ENCODE measurements at places on chromosomes 16 and 17.

- DNase-seq, result no peak
Observed at GRCh38 chr17:73833775-73834488, 189.7 kb upstream of the SDK2 start.

- peak; percentile 37 for DNase-seq
Observed at GRCh38 chr17:75571197-75571884, 16.3 kb upstream of the MYO15B start.

- no peak for DNase-seq
Observed at GRCh38 chr16:69611103-69611640, 45.4 kb downstream of the NFAT5 start.

- peak; percentile 25 for DNase-seq
Observed at GRCh38 chr16:23597003-23597756, 1.1 kb upstream of the NDUFAB1 start.

- DNase-seq, result peak; percentile 43
Observed at GRCh38 chr16:85104821-85105391, 7.4 kb downstream of the CIBAR2 start.

DNA sequence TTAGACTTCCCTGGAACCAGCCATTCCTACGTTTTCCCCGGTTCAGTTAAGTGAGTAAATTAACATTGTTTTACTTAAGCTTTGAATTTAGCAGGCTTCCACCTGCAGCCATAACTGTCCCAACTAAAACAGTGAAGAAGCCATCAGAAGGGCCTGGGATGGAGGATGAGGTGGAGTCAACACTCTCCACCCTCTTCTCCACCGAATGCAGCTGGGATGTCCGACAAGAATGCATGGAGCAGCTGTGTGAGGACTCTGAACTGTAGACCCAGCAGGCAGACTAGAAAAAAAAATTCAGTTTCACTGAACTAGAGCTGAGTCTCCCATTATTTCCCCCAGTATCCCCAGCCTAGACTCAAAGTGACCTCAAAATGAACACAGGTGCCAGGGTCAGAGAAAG, 114.8 kb downstream of the C16orf95 start:
- no peak for DNase-seq

- no peak for DNase-seq
Observed at GRCh38 chr17:78401891-78402290, 23.4 kb downstream of the PGS1 start.

GRCh38 chr16:15403392-15403995, 7.9 kb downstream of the MPV17L start:
- no peak for DNase-seq

- DNase-seq, result no peak
Observed at GRCh38 chr17:1413281-1413791, 13.3 kb upstream of the YWHAE start.

DNA sequence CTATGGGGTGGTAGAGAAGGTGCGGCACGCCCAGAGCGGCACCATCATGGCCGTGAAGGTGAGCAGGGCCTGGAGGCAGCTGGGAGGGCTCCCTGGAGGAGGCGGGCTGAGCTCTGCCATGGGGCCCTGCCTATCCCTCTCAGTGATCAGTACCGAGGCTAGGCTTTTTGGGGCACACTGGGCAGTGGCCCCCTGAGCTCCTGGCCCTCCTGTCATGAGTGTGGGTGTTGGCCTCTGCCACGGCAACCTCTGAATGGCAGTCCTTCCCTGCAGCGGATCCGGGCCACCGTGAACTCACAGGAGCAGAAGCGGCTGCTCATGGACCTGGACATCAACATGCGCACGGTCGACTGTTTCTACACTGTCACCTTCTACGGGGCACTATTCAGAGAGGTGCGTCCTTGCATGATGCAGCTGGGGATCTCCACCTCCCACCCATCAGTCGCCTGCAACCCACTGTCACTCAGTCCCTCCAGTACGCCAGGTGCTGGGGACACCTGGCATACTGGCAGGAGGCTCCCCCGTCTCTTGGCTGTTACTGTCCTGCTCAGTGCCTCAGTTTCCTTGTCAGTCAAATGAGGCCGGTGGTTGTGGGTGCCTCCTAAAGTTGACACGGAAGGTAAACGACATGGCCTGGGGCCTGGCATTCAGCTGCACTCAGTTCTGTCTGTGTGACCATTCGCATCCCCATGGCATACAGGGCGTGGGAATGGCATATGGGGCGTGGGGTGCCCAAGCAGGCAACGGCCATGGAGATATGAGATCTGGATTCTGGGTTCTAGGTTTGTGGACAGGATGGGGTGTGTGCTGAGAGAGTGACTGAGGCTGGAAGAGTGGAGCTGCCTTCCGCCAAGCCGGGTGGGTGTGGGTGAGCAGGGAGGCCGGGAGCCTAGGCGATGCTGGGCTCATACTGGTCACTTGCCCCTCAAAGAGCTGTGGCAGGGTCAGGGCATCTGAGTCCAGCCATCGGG, 16.4 kb downstream of the MAP2K3 start:
- no peak for DNase-seq

DNA sequence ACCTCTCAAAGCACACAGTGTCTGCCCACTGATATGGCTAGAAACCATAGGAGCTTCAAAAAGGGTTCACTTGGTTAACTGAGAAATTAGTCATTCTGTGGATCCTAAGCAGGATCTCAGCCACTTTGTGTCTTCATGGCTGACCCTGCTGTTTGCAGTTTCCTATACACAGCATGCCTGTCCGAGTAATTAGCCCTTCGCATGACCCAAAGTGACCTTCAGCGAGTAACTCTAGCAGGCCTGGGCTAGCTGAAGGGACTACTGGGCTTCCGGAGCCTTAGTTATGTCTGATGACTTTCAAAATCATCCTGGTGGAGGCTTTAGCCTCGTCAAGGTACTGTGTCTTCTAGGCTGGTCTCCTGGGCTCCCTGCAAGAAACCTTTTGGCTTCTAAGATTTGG, 28.9 kb upstream of the FBXW10B start:
- DNase-seq, result no peak

DNA sequence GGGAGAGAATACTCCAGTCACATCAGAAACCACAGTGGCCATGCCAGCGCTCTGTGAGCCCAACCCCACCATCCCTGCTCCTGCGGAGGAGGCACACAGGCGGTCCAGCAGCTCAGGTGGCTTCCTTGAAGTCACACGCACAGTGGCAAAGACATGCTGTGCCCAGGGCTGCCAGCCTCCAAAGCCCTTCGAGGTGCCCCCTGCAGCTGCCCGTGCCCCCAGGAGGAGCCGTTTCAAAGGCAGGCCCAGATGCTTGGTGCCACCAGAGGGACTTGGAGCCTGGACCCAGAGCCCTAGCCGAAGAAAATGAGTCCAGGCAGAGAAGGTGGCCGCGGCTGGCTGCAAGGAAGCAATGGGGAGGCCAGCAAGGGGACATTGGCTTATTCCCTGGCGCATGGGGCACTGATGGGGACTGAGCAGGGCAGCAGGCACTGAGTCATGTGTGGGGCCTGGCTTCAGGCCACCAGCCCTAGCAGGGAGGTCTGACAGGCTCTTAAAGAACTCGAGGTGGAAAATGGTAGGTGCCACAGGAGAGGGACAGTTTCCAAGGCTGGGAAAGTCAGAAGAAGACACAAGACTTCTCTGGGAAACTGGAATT, 17.2 kb upstream of the CACNG1 start:
- DNase-seq, result no peak

DNA sequence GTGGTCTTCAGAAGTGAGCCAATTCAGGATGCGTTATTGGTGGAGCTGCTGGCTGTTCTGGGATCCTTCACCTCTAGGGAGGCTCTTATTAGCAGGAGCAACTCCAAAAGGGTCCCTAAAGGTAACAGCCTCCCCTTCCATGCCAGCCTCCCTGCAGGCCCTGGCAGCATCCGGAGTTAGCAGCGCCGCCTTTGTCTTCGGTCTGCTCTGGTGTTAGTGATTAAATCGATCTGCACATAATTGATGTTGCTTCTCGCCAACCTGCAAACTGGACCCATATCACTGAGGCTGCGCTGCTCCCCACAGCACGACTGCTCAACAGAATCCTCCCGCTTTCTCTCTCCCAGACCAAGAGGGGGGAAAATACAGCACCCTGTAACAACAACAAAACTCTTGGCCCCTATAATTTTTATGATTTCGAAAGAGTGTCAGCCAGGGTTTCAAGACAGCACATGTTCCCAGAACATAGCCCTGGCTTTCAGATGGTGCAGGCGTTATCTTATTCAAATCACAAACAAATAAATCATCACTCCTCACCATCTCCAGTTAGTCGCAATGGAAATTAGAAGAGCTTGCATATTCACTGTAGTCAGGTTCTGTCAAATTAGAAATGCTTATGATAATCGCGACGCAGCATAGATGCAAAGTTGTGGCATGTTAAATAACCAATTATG, 76.0 kb downstream of the IRX3 start:
- no peak for DNase-seq

GRCh38 chr17:48187872-48188608, 80.5 kb downstream of the SNX11 start:
- no peak for DNase-seq

- no peak for DNase-seq
Observed at GRCh38 chr17:74758848-74759168, 10.4 kb downstream of the NHERF1 start.

DNA sequence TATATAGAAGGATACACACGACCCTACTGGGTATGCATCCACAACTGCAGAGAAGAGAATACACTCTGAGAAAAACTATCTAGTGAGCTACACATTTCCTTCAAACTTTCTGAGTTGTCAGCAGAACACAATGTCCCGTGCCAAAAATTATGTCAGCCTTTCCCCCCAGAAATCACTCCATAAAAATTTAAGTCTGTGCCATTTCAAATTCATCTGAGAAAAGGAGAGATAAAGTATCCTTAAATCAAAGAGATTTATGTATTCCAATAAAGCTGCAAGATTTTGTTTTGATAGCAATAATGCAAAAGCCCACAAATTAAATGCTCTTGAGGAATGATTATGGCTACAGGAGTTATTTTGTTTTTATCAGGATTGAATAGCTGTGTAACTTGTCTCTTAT, 760.1 kb downstream of the CDH11 start:
- no peak for DNase-seq

- DNase-seq, result no peak
Observed at GRCh38 chr16:49588026-49588425, 214.4 kb downstream of the C16orf78 start.

DNA sequence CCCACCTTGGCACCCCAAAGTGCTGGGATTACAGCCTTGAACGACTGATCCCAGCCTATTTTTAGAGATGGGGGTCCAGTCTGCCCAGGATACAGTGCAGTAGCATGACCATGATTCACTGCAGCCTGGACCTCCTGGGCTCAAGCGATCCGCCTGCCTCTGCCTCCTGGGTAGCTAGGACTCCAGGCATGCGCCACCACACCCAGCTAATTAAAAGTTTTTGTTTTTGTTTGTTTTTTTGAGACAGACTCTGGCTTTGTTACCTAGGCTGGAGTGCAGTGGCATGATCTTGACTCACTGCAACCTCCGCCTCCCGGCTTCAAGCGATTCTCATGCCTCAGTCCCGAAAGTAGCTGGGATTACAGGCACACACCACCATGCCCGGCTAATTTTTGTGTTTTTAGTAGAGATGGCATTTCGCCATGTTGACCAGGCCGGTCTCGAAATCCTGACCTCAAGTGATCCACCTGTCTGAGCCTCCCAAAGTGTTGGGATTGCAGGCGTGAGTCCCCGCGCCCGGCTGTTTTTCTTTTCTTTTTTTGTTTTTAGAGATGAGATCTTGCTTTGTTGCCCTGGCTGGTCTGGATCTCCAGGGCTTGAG, 2.3 kb upstream of the PAFAH1B1 start:
- no peak for DNase-seq

GRCh38 chr16:3121851-3122467, 9.6 kb downstream of the ZNF205 start:
- DNase-seq, result no peak

- DNase-seq, result no peak
Observed at GRCh38 chr17:19673623-19674022, 25.1 kb downstream of the ALDH3A2 start.

GRCh38 chr16:50814052-50814451, 72.2 kb downstream of the CYLD start:
- DNase-seq, result no peak

DNA sequence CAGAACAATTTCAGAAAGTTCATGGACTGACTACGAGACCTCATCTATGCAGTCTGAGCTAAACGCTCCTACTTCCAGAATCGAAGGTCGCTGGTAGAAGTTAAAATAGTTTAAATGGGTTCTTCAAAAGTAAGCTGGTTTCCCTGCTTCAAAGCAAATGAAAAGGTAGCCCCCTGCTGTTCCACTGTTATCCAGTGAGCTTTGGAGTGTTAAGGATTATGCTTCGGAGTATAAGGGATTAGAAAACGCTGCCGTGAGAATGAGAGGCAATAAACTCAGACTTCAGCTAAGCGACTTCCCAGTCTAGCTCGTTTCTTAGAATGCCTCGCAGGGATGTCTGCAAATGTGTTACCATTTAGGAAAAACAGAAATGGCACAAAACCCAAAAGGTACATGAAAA, 12.4 kb downstream of the MLYCD start:
- no peak for DNase-seq

GRCh38 chr17:8806926-8807550, 7.9 kb upstream of the MFSD6L start:
- peak; percentile 39 for DNase-seq

GRCh38 chr17:47896672-47897490, 845 bp downstream of the SP2 start:
- DNase-seq, result no peak

DNA sequence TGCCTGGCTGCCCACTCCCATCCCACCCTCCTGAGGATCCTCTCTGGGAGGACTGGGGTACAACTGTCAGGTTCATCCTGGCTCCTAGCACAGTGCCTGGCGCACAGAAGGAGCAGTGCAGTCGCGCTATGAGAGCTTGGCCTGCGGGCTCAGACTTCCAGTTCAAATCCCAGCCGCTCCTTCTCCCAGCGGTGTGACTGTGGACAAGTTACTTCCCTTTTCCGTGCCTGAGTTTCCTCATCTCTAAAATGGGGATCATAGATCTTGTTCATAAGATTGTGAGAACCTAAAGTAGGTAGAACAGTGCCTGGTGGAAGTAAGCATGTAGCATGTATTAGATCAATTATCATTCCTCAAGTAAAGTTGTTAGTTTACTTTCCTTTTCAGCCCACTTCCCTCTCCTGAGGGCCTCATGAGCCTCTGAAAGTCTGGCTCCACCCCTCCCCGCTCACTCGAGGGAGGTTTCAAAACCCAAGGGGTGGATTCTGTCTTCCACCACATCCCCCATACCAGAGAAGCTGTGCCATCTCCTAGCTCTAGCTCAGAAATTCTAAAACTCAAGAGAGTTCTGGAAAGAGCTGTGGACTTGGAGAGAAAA, 19.9 kb upstream of the COL1A1 start:
- no peak for DNase-seq

GRCh38 chr17:76270770-76271668, 5.9 kb downstream of the UBALD2 start:
- DNase-seq, result no peak

DNA sequence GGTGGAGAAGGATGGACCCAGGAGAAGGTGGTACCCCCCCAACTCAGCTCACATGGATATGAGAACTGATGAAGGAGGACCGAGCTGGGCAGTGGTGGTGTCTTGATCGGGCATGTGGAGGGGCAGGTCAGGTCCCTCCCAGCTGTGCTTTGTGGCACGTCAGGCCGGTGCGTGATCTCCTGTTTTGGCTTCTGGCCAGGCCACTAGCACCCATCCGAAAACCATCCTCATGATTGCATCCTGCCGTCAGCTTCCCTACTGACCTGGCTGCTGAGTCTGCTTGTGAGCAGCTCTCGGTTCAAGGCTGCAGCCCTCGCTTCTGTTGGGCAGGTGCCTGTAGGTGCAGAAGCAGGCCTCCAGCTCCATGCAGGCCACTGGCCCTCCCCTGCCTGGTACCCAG, 53.1 kb downstream of the PLD6 start:
- DNase-seq, result no peak
